ENCODE measurements at places on chromosomes 7 and 10.

DNA sequence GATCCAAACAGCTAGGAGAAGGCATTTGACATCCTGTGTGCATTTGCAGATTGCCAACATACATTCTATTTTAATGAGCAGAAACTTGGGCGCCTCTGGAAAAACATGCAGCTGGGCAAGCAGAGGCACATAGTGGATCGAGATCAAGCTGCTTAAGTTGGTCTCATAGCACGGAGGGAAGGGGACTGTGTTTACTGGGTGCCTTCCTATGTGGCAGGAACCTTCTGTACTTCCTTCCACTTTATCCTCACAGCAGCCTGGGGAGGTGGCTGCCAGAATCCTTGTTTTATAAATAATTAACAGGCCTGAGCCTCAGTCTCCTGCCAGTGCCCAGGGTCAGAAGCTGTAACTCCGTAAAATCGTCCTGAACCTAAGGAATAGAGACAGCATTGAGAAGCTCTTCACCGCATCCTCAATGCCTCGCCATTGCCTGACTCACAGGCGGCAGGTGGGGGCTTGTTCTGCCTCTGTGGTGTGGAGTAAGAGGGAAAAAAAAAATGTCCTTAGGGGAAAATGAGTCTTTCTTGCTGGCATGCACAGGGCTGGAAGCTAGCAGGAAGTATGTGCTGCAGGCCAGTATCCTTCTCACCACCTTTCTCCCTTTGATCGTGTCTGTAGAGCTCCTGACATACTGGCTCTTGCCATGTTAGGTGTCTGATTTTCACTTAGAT, 6.2 kb downstream of the VWA2 start:
- DNase-seq, result no peak

DNA sequence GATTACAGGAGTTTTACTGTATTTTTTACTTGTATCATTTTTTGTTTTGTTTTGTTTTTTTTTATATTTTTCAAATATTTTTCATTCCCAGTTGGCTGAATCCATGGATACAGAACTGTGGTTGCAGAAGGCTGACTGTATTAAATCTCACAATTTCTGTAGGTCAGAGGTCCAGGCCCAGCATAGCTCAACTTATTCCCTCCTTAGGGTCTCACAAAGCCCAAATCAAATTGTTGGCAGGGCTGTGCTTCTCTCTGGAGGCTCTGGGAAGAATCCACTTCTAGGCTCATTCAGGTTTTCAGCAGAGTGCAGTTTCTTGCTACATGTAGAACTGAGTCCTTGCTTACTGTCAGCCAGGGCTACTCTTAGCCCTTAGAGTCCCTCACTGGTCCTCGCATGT, 22.6 kb downstream of the TSPAN14 start:
- no peak for DNase-seq

DNA sequence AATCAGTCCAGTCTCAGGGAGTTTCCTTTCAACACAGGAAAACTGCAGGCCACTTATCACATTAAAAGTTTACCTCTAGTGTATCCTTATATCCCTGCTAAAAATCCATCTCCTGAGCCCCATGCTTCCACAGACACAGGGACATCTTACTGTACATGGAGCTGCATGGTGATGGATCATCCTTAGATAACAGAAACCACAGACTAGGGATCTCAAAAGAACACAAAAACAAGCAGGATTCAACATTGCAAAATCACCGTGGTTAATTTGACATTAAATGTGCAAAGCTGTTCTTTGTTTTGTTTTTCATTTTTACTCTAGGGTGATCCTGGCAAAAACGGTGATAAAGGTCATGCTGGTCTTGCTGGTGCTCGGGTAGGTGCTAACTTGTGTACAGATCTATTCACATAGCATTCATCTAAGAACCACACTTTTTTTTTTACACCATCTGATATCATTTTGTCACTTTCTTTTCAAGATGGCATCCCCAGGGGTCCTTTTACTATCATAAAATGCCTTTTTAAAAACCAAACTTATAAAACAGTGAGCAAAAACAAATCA, 18.1 kb downstream of the COL1A2 start:
- DNase-seq, result no peak

GRCh38 chr7:14071045-14071444, 81.6 kb upstream of the ETV1 start:
- DNase-seq, result no peak

DNA sequence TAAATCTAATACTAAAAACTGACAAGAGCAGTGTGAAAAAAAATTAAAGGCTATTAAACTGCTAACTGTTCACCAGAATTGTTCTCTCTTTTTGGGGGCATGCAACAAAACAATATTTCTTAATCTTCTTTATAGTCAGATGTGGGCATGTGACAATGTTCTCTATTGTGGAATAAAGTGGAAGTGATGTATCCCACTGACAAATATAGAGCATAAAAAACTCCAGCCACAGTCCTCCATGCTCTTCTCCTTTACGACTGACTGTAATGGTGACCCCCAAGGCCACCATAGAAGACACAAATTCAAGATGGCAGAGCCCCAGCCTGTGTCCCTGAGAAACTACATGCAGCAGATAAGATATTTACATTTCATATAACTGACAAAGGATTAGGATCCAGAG, 11.6 kb upstream of the CCDC6 start:
- DNase-seq, result no peak

- DNase-seq, result no peak
Measured at GRCh38 chr10:70432561-70433263, 8.8 kb downstream of the NODAL start.

DNA sequence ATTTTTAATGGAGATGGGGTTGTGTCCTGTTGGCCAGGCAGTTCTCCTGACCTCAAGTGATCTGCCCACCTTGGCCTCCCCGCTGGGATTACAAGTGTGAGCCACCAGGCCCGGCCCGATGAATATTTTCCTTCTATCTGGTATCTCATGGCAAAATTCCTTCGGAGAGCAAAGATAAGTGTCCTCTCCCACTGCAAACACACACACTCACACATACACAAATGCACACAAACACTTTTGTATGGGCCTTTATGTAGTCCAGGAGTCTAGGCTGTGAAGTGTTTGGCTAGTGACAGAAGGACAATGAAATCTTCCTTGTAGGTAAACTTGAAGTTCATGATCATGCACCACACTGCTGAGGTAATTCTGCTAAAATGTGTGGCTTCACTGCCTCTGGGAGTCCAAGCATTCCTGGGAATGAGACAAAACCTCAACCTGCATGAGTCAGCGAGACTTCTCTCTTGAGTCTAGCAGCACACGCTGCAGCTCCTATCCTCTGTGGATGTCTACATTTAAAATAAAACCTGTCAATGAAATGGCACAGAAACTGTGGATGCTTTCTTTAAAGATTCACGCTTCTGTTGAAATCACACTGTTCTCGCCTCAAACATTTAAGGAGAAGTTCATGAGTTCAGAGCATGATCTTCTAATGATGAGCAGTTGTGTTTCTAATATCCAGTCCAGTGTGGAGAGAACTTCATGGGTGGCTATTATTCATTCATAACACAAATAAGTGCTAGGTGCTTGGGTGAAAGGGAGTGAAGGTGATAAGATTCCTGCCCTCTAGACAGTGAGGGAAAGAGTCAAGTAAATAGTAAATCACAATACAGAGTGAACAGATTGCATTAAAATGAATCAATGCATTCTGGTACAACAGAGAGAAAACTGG, 96.5 kb downstream of the NRP1 start:
- no peak for DNase-seq

GRCh38 chr10:508726-509125, 180.7 kb downstream of the DIP2C start:
- DNase-seq, result no peak

DNA sequence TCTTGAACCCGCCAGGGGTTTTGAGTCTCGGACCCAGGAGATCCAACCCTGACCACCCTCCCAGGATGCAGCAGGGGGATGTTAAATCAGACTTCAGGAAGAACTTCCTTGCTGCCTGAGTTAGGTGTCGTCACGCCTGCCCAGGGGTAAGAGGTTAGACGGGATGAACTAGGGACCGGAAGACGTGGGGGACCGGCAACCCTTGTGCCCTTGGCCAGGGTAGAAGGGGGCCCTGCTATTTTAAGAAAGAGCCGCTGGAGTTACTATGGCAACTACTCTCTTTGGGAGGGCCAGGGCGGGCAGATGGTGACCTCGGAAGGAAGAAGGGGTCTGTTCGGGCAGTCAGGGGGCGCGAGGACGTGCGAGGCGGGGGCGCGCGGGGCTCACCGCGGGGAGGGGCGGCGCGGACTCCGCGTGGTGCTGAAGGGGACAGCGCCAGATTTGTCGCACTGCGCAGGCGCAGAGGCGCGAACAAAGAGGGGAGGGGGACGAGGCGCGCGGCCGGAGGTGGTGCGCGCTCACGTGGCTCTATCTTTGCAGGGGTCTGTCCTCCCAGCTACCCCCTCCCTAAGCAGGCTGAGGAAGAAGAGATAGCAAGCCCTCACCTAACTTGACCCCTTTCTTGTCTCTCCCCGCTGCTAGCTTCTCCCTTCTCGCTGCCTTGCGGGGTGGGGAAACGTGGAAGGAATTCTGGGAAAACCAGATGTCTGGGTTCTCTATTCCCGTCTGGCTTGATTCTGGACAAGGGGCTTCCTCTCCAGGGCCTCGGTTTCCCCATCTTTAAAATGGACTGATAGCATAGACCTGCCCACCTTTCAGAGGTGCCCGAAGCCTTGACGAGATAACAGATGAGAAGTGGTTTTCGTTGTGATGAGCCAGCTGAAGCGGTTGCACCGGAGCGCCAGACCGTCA, 940 bp upstream of the PSD start:
- no peak for DNase-seq

DNA sequence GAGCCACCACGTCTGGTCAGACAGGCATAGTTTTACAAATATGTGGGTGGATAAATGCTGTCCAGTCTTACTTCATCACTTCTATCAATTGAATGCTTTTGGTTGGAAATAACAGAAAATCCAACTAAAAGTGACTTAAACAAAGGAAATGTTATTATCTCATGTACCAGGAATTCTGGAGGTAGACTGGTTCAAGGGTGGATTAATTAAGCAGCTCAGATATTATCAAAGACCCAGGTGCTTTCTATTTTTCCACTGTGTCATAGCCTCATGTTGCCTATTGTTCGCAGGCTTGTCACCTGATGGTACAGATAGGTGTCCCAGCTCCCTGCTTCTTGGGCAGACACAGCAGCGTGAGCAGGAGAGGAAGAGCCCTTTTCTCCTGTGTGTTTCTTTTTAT, 156.1 kb upstream of the CTBP2 start:
- no peak for DNase-seq

GRCh38 chr10:45239642-45240041, 75.8 kb downstream of the OR13A1 start:
- DNase-seq, result no peak

GRCh38 chr7:99842926-99843325, 15.1 kb downstream of the CYP3A43 start:
- DNase-seq, result no peak

- no peak for DNase-seq
Measured at GRCh38 chr7:122302761-122303530, 1.6 kb downstream of the FEZF1 start.

GRCh38 chr7:102036958-102037357, 219.5 kb downstream of the CUX1 start:
- DNase-seq, result no peak

DNA sequence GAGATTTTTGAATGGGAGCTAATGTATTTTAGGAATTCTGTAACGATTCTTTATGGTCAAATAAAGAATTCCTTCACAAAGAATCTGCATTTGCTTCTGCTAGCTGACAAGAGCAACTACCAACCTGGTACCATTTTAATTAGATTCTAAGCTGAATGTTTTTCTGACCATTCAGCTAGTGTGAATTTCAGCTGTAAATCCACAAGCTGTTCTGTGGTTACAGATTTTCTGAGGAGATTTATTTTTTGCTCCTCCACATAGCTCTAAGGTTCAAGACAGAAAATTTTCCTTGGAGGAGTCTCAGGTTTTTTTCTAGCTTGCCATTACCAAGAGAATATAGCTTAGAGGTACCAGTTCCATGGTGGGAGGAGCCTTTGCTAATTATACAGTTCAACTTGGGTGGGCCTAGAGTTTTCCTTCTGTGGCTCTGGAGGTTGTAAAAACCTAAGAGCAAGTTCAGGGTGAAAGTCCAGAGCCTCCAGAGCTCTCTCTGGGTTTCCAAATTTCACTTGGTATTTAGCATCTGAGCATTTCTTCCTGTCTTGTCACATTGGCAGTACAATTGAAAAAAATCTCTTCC, 120.1 kb downstream of the JAZF1 start:
- DNase-seq, result no peak

DNA sequence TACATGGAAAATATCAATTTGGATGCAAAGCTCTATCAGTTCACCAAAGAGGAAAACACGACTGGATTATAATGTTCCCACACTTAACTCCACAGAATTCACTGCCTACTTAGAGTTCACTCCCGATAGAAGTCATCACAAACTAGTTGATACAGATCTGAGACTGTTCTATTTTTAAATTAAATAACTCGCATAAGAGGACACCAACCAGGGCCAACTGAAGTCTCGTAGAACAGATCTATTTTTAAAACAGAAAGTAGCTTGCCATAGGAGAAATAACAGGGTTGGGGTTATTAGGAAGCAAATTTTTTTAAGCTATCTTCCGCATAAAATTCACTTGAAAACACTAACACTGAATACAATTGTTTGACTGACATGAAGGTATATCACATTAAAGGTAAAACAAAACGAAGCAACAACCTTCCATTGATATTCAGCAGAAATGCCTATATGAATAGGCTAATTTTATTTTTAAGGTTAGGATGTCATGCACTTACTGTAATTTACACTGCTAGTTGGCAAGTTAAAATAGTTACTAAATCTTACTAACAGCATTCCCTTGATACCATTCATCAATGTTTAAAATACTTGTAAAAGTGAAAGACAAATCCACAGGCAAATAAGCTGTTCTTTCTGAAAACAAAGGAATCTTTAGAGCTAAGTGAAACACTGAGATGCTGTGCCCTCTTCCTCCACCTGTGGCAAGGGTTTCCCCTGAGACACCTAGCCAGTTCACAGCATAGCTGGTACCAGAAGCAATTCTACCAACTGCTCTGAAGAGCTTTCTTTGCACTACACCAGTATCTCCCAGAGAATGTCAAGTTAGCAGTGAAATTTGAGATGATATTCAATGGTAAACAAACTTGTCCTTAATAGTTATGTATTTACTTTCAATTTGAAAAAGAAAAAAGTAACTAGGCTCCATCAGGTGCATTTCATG, 186.7 kb upstream of the ANK3 start:
- no peak for DNase-seq

DNA sequence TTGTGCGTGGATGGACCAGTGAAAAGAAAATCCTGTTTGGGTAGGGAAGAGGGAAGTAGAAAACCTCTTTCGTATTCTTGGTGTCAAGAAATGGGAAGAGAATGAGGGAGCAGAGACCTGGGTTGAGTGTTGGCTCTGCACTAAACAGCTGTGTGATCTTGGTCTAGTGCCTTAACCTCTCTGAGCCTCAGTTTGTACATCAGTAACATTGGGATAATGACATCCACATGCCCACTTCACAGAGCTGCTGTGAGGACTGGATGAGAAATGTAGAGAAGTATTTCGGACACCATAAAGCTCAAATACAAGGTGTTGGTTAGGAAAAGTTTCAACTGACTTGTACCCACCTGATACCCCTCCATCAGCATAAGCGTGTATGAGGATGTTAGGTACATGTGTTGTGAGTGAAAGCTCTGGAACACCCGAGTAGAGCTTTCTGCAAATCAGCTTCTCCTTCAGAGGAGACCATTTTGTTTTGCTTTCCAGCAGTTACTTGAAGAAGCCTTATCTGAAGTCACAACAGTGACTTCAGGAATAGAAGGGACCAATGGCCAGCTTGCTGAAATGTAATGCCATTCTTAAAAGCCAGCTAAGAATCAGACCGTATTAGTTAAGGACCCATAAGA, 11.2 kb downstream of the TRIM56 start:
- no peak for DNase-seq
